ENCODE measurements at places on chromosomes 2 and 18. TPM values are rescaled to one million over a fixed set of nuclear protein-coding genes. Genes with fewer than 3 reads are reported as not detected.

Gene SIGLEC15
- not detected for total RNA-seq

Gene ALPI
- total RNA-seq, result not detected

Gene UGT1A5
- total RNA-seq, result 0.51 TPM

Gene PSMG2
- total RNA-seq, result 46.8 TPM

Gene MLPH
- 10.3 TPM for total RNA-seq

Gene CERKL
- total RNA-seq, result not detected

Gene CDK5R2
- not detected for total RNA-seq

All from tongue (tissue), 3 donors.